Activated T-helper 1 cell treated with anti-CD3 and anti-CD28 coated beads, Interleukin-12 subunit alpha, Interleukin-12 subunit beta, Interleukin-2, Interleukin-4 antibody, amounts not matched to agents 30 ng/mL and 10 ng/mL and 1 ng/mL, durations not matched to agents 14 hours and 24 hours and 36 hours (primary cell): ENCODE measurements at places on chromosomes 7 and 10.

DNA sequence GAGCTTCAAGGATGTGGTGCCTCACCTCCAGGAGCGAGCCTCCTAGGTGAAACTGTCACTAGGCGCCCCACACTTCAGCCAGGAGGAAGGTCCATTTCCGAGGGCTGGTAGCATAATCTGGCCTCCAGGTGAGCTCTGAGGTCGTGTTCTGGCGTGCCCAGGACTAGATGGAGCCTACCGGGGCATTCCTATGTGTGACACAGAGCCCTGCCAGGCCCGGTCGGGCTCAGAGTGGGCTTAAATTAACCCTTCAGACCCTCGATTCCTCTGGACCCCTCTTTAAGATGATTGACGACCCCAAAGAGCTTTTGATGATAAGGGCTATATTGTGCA lies 233.1 kb downstream of the EBF3 start:
- no peak for DNase-seq

- no peak for DNase-seq
Observed at GRCh38 chr10:106559442-106559841, 605.1 kb downstream of the SORCS1 start.

- DNase-seq, result no peak
Observed at GRCh38 chr10:118394301-118395200, 52.4 kb upstream of the FAM204A start.

DNA sequence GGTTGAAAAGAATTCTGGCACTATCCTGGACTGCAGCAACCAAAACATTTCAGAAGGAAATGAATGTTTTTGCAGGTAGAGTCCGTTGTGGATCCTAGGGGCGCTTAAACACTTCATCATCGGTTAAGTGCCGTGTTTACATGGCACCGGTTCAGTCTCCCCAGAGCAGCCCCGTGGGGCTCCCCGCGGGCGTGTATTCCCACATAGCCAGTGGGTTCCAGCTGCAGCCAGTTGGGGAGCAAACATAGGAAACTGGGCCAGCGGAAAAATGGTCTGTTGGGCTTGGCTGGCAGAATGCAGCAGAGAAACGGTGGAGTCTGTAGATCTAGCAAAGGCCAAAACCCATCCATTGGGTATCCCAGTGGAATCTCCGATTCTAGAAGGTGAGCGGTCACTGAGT lies 113.0 kb upstream of the SH2B2 start:
- DNase-seq, result no peak

- no peak for DNase-seq
Observed at GRCh38 chr7:8881916-8882315, 448.5 kb downstream of the NXPH1 start.

- DNase-seq, result no peak
Observed at GRCh38 chr10:114427124-114427852, 23.0 kb upstream of the AFAP1L2 start.

GRCh38 chr10:107340326-107340725 lies 175.8 kb upstream of the SORCS1 start:
- no peak for DNase-seq

GRCh38 chr7:39005036-39005435 lies 27.3 kb downstream of the POU6F2 start:
- DNase-seq, result no peak

GRCh38 chr10:66180021-66180420 lies 745.8 kb upstream of the LRRTM3 start:
- no peak for DNase-seq

DNA sequence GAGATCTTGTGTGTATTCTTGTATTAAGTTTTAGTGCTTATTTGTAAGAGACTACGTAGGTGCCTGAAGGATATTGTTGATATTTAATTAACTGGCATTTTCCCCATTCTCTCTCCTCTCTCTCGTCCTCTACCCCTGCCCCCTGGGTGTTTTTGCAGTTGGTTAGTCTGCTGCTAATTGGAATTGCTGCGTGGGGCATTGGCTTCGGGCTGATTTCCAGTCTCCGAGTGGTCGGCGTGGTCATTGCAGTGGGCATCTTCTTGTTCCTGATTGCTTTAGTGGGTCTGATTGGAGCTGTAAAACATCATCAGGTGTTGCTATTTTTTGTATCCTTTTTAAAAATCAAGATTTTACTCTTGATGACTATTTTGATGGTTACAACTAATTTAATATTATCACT lies 22.5 kb downstream of the TSPAN13 start:
- DNase-seq, result no peak

- DNase-seq, result no peak
Observed at GRCh38 chr7:45583296-45583695, 9.1 kb downstream of the ADCY1 start.
